ENCODE measurements at places on chromosomes 6 and 20.

DNA sequence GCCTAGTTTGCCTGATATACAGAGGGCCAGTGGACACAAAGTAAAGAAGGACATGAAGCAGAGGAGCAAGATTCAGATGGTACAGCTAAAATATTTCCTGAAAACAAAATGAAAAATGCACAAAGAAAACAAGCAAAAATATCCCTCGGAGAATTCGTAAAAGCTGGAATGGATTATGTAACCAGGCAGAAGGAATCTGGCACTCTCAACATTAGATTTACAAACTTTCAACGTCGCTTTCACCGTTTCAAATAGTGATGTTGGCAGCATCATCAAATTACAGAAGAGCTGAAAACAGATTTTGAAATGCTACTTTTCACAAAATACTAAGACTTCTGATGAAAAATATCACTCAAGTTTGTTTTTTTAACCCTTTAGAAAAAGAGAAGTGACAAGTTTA is 11.7 kb downstream of the SMLR1 start:
- no peak for DNase-seq

GRCh38 chr20:59824711-59825562 is 108.5 kb downstream of the SYCP2 start:
- DNase-seq, result no peak

- DNase-seq, result no peak
Observed at GRCh38 chr6:150090328-150090727, 21.4 kb upstream of the ULBP3 start.

GRCh38 chr6:111802720-111803330 is 70.4 kb downstream of the FYN start:
- no peak for DNase-seq

GRCh38 chr6:36666826-36667591 is 11.5 kb upstream of the CDKN1A start:
- DNase-seq, result peak; percentile 92

- peak; percentile 4 for DNase-seq
Observed at GRCh38 chr6:136763716-136764516, 28.4 kb downstream of the MAP3K5 start.

Data from NCI-H2171 treated with DMSO at 0.1 percent for 48 hours (cell line).